ENCODE measurements at places on chromosomes 2 and 18. TPM values are rescaled to one million over a fixed set of nuclear protein-coding genes. Genes with fewer than 3 reads are reported as not detected.

Gene LRRC30
- total RNA-seq = not detected

Gene ZFP36L2
- total RNA-seq = 11.3 TPM

Gene UGT1A5
- total RNA-seq = not detected

Gene GATA6
- 3.5 TPM for total RNA-seq

Measured in bronchial smooth muscle cell (primary cell).